ENCODE measurements at places on chromosomes 1 and 21.

DNA sequence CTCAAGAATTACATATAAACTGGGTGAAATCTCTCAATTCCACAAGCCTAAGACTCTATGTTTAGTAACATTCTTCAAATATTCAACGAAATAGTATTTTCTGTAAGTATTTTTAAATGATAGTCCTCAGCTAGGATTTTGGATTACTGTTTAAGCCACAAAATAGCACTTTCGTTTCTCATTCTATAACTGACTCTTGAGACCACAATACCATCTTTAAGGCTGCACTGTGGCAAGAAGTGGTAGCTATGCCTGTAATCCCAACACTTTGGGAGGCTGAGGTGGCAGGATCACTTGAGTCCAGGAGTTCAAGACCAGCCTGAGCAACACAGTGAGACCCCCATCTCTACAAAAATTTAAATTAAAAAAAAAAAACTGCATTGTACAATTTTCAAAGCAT is 126.7 kb downstream of the CDC42BPA start:
- DNase-seq: no peak

DNA sequence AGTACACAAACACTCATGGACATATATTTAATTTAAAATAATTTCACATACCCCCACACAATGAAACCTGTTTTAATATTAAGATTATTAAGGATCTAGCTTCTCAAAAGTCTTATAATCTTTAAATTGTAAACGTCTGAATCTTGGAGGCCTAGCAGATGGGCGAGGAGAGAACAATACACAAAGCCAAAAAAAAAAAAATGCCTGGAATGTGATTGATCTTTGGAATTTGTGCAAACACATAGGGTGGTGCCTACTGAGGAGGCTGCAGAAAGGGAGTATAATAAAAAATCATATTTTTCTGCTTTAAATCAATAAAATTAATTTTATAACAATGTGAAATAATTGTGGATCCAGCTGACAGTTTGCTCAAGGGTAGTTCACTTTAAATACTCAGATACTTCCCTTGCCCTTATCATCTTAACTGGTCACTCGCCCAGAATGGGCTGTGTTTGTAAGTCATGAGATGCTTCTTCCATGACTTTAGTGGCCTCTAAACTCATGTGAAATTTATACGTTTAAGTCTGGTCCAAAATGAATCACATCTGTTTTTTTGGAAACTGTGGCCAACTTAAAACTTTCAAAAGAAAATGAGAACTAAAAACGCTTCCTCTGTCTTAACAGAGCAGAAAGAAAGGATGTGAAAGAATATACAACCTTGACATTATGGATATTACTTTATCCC is 802.8 kb upstream of the CXADR start:
- no peak for DNase-seq

DNA sequence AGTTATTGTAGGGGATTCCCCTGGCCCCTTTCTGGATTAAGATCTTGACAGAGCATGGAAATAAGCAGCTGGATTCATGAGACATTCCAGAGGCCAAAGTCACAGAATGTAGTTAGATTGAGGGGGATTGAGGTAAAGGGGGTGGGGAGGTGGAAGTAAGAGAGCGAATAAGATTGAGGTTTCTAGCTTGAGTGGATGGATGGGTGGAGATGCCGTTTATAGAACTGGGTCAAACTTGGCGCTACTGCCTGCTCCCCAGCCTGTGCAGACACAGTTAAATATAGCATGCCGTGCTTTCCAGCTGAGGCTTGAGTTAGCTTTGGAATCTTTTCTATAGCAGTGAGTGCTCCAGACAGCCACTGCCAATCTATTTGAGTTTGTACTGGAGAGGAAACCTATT is 85.7 kb downstream of the DYRK1A start:
- DNase-seq: no peak

DNA sequence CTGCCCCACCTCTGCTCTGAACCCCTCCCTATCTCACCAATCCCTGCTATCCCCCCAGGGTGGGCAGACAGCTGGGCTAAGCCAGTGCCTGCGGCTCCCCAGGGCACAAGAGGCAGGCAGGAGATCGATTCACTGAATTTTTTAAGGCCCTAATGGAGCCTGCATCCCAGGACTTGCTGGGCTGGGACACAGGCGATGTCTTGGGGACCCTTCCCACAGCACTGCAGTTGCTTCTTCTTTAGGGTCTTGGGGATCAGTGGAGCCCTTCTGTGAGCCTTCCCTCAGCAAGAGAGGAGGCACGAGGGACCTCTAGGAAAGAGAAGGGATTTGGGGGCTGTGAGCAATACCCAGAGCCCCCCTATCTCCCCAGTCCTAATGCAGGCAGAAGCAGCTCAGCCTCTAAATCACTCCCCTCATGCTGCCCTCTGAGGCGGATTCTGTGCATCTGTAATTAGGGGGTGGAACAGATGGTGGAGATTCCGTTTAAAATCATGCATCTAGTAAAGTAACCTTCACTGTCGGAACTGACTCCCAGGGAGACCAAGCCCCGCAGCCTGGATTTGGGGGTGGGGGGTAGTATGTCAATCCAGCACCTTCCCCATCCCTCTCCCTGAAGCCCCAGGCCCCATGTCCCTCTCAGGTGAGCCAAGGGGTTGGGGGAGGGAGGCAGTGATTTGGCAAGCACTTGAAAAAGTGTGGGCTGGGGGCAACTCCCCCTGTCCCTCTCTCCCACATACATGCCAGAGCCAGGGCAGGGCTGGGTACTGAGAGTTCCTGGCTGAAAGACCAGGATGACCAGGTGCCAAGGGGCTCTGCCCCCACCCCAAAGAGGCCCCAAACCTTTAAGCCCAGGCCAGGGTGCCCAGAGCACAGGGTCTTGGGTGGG is 10.0 kb downstream of the AHDC1 start:
- no peak for DNase-seq

- DNase-seq: no peak
These were observed 30.1 kb downstream of the STPG1 start for GRCh38 chr1:24383381-24383940.

- DNase-seq: no peak
These were observed 10.6 kb downstream of the PLA2G2F start for GRCh38 chr1:20149601-20150325.

GRCh38 chr1:170044187-170044586 is 30.3 kb downstream of the KIFAP3 start:
- no peak for DNase-seq

DNA sequence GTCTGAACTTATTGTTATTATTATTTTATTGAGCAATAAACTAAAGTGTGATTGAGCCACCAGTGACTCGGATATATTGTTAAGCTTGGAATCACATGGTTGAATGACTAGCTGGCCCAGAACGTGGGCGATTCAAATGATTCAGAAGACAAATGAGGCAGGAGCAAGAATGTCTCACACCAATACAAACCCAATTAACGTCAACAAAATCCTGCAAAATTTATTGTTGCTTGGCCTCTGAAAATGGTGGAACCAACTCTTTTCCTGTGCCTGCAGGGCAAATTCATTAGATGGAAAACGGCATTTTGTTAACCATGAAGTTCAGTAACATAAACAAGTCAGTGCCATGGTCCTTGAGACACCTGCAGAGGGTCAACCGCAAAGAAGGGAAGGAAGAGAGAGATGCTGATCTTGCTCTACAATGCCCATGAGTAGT is 482.0 kb downstream of the SETD4 start:
- DNase-seq: no peak
